Skeletal muscle cell (primary cell): ENCODE measurements at places on chromosomes 11 and 22.
A peak's percentile ranks its signal among the peaks of the same experiment; 100 is the strongest.

GRCh38 chr11:57358543-57358961 is 20.4 kb downstream of the P2RX3 start:
- no peak for DNase-seq

- no peak for DNase-seq
Observed at GRCh38 chr11:125079878-125080530, 16.9 kb downstream of the SLC37A2 start.

DNA sequence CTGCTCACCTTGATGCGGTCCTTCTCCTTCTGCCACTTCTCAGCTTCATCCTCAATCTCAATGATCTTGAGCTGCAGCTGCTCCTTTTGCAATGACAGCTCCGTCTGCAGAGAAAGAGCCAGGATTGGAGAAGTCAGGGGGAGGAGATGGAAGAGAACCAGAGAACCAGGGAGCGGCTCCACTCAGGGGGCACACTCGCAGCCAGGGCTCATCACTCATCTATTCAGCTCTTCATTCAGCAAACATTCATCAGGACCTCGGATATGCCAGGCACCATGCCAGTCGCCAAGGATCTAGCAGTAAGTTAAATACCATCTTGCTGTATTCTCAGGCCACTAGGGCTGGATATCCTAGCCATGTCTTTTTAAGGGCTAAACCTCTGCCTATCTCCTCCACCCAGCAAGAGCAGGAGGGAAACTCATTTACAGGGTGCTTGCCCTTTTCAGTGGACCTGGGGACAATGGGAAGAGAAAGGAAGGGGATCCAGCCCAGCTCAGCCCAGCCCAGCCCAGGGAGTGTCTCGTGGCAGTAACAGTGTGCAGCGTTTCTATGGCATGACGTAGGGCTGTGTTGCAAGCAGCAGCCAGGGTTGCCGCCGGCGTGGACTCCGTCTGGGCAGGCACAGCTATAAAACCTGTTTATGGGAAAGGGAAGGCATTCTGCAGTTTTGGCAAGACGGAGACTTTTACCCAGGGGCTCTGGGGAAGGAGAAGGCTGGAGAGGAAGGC is 9.4 kb downstream of the TRIM29 start:
- DNase-seq = peak; percentile 10

DNA sequence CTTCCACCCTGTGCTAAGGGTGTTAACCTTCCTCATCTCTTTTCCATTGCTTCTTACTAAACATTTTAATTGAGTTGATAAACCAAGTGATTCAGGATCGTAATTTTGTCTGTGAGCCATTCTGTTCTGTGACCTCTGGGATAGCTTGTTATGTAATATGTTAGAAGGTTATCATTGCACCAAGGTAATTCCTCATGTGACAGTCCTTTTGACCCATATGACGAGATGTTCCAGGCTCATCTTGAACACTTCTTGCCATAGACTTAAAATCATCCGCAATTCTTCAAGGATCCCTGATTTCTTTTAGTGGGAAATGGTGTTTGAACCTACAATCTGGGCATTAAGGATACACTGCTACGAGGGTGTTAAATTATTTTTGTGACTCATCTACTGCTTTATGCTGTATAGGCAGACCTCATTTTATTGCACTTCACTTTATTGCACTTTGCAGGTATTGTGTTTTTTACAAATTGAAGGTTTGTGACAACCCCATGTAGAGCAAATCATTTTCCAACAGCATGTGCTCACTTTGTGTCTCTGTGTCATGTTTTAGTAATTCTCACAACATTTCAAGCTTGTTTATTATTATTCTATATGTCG is 19.0 kb upstream of the MPZL2 start:
- DNase-seq = no peak

- DNase-seq = no peak
Observed at GRCh38 chr11:59611570-59612565, 3.7 kb downstream of the OSBP start.

DNA sequence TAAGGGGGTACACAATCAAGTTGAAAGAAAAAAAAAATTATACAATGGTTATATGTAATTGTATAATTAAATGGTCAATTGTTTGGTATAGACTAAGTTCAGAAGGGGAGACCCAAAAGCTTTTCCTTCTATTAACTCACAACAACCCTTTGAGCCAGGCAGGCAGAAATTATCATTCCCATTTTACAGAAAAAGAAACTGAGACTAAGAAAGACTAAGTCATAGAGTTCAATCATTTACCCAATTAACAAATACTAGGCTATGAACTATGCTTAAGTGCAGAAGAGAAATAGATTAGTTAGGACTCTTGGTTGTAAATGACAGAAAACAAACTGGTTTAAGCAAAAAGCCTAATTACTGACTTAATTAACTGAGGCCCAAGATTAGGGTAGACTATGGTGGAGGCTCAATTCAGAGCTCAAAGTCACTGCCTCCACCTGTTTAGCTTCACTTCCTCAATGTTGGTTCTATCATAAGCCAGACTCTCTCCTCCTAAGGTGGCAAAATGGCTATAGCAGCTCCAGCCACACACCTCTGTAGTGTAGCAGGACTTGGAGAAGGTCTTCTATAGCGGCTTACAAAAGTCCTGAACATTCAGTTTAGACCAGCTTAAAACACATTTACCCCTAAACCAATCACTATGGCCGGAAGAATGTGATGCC is 34.2 kb downstream of the FAM168A start:
- DNase-seq = no peak

- no peak for DNase-seq
Observed at GRCh38 chr22:24697172-24697571, 77.3 kb downstream of the PIWIL3 start.
